ENCODE measurements at places on chromosomes 6 and 20.

GRCh38 chr6:26459023-26459810 lies 1.5 kb downstream of the BTN2A1 start:
- DNase-seq: no peak

- DNase-seq: no peak
These were observed 172.1 kb downstream of the BMP7 start for GRCh38 chr20:57094252-57094891.

- peak; percentile 82 for DNase-seq
These were observed 91.7 kb downstream of the YTHDF1 start for GRCh38 chr20:63124092-63124781.

- DNase-seq: peak; percentile 40
These were observed at the start of gene RCAN2 for GRCh38 chr6:46491201-46491627. RCAN2 (minus strand) TSS chr6:46491449.

DNA sequence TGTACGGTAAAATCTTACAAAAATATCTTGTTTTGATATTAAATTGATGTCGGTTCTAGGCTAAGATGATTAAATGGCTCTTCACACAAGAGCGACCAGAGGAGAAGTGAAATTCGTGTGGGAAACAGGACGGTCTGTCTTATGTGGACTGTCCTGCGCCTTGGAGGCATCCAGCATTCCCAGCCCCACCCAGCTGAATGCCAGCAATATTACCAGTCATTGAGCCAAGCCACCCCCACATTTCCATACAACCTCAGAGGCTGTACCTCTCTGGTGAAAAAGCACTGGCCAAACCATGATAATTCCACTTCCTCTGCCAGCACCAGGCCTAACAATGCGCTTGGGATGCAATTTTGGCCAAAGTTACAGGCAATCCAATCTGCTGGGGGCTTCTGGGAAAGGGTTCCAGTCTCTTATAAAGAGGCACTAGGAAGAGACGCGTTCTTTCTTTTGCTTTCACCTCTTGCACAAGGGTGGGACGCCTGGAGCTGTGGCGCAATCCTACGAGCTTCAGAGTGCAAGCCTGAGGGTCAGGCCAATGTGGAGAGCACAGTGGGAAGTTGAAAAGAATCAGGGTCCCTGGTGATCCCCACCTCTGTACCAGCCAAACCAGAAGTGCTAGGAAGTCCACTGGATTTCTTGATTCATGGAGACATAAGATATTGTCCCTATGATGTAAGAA lies 213.1 kb downstream of the PREX1 start:
- no peak for DNase-seq

DNA sequence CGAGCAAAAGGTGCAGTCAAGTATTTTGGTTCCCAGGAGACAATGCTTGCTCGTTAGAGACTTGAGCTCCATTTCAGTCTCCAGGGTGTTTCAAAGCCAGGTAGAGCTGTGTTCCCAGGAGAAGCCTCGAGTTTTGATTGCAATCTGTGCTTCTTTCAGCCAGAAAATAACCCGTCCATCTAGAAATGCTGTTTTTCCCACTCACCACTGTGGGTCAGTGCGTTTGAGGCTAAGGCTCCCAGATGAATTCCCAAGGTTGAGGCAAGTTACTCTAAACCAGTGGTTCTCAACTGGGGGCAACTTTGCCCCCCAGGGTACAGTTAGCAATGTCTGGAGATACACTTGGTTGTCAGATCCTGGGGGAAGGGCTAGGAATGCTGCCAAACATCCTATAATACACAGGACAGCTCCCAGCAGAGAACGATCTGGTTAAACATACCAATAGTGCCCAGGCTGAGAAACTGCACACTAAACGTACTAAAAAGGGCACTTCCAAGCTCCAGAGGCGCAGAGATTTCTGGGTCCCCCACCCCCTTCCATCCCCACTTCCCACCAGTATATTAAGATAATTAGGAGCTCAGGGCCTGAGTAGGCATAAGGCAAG lies 13.8 kb downstream of the BMP7 start:
- no peak for DNase-seq

GRCh38 chr20:17965042-17965697 lies 3.4 kb downstream of the SNX5 start:
- no peak for DNase-seq

- DNase-seq: no peak
These were observed 40.2 kb upstream of the CD83 start for GRCh38 chr6:14077193-14077867.

DNA sequence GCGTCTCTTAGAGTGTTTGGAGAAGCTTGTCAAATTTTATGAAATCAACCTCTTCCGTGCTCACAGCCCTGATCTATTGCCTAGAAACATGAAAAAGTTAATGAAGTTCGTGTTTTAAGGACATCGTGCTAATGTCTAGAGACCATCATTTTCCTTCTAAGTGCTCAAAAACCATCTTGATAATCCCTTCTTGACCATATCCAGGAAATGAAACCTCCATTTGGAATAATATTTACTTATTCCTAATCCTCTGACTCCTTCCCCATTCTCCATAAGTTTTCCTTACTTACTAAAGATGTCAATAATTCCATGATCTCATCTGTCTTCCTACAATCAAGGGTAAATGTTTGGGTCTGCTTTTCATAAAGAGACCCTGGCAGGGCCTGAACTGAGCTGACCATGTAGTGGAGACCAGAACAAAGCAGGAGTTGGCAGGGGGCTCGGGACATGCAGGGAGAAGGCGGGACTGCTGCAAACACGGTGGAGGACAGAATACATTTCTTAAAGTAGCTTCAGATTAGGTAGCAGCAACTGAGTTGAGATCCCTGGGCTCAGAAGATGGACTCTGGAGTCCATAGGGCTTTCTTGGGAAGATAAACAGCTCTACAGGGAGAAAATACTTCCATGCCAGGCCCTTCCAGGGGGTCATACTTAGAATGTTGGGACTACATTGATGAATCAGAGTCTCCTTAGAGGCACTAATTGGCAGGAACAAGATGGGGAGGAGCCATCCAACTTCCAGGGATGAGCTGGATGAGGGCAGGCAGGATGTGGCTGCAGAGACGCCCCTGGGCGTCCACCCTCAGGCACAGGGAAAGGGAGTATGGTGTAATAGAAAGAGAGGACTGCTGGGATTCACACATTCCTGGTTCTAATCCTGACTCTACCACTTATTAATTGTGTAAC lies 100.7 kb downstream of the RIN2 start:
- no peak for DNase-seq

GRCh38 chr6:119342430-119342829 lies 7.1 kb downstream of the MAN1A1 start:
- DNase-seq: no peak

GRCh38 chr6:77456531-77457248 lies 6.6 kb downstream of the HTR1B start:
- DNase-seq: peak; percentile 90

DNA sequence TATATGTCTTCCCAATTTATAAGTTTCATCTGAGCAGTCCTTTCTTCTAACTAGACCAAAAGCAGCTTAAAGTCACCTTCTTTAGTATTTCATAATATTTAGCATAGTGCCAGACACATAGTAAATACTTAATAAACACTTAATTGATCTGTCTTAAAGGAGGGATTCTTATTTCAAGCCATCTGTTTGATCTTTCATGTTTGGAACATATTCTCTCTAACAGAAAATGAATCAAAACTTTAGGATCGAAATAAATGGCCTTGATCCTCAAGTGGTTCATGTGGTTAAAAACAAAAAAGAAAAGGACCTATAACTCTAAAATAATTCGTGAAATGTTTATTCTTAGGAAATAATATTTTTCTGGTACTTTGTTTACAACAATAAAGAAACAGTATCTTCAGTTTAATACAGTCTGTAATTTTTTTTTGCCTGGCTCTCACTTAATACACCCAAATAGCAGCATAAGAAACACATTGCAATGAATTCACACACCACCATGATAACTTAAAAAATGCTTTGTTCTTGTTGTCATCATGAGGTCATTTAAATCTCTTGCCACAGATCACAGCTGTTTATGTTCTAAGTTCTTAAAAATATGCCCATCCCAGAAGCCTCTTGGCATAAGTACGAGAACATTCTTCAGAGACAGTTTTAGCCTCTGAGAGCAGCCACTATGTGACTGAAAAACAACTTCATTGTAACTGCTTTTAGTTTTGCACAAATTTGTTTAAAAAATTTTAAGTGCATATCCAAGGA lies 48.1 kb downstream of the ESF1 start:
- no peak for DNase-seq

GRCh38 chr6:411402-412145 lies 20.0 kb downstream of the IRF4 start:
- DNase-seq: no peak

- DNase-seq: no peak
These were observed 179.2 kb downstream of the PREX1 start for GRCh38 chr20:48648482-48649051.

GRCh38 chr20:63099456-63100173 lies 92.9 kb upstream of the BHLHE23 start:
- DNase-seq: no peak

Data from RKO (cell line).